ENCODE measurements at places on chromosomes 3 and 15. TPM values are rescaled to one million over a fixed set of nuclear protein-coding genes. Genes with fewer than 3 reads are reported as not detected.

DNA sequence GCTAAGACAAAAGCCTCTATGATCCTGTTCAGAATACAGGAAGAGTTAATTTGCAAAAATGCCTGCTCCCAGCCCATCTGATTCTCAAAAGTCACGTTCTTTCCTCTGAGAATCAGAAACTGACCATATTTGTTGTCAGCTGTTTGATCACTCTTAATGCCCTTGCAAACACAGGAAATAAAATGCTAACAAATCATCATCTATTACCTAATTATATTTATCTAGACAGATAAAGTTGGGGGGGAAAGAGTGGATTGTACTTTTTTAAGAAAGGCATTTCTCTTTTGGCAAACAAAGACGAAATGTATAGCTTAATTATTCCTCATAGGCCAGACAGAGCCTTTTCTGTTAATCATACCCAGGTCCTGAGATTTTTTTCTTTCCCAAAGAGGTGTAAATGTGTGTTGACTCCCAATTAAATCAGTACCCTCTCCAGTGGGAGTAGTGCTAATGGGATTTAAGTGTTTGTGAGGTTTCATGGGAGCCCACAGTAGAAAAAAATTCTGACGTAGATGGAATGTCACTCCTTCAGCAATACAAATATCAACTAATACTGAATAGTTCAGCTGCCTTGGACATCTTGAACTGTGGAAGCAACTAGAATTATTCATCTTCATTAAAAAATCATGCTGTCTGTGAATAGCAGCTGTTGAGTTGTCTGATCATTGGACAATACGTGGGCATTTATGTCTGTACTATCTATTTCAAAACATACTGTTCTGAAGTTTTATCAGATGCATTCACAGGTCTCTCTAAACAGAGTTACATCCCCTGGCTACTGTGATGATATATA is 22.5 kb upstream of the BNIP2 start:
- H3K27ac ChIP-seq: no peak overlapping the region
- DNase-seq: no peak
- no peaks in the 10 kb centered on the region for H3K4me1 ChIP-seq
- H3K36me3 ChIP-seq: no peaks in the 10 kb centered on the region

Gene ARL8B
- total RNA-seq: 81.0 TPM

Gene OPA1
- total RNA-seq: 48.3 TPM

- no peak overlapping the region for H3K4me3 ChIP-seq
- no peaks in the 10 kb centered on the region for H3K36me3 ChIP-seq
- H3K27me3 ChIP-seq: no peaks in the 10 kb centered on the region
- H3K27ac ChIP-seq: no peak overlapping the region
These were observed 277.9 kb downstream of the RPLP1 start for GRCh38 chr15:69730281-69731080.

Gene LRRN1
- total RNA-seq: 1.9 TPM

All from left lung (tissue), 14 donors.